CD4-positive, alpha-beta memory T cell (primary cell): ENCODE measurements at places on chromosomes 11 and 22. TPM values are rescaled to one million over a fixed set of nuclear protein-coding genes. Genes with fewer than 3 reads are reported as not detected.

The CATSPERZ gene
- not detected for polyA plus RNA-seq

DNA sequence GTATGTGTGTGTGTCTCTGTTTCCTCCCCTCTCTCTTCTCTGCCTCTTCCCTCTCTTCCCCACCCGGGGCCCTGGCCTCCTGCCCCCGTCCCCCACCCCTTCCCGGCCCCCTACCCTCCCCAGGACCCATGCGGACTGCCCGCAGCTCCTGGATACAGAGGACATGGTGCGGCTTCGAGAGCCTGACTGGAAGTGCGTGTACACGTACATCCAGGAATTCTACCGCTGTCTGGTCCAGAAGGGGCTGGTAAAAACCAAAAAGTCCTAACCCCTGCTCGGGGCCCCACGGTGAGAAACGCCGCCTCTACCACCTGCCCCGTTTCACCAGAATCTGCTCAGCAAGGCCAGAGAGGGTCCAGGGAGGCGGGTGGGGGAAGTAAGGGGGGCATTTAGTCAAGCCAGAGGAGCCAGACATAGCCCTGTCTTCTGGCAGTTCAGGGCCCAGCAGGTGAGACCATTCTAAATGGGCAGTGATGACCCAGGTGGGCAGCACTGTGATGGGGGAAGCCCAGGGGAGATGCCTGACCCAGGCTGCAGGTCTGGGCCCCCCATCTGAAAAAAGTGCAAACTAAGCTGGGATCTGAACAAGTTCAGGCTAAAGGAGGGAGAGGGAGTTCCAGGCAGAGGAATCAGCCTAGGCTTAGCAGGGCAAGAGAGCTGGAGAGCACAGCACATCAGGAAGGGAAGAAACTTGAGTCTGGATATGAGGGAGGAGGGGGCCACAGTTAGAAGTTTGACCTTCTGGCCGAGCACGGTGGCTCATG, 6.4 kb downstream of the SELENOM start:
- H3K27me3 ChIP-seq: no peaks in the 10 kb centered on the region
- no peak for DNase-seq
- no peak overlapping the region for H3K4me3 ChIP-seq
- no peak overlapping the region for H3K27ac ChIP-seq
- H3K36me3 ChIP-seq: no peaks in the 10 kb centered on the region

- no peak overlapping the region for H3K4me3 ChIP-seq
- no peak overlapping the region for H3K27ac ChIP-seq
- DNase-seq: no peak
- peaks cover 87% of the 10 kb centered on the region for H3K4me1 ChIP-seq
- H3K36me3 ChIP-seq: no peaks in the 10 kb centered on the region
- H3K27me3 ChIP-seq: no peaks in the 10 kb centered on the region
These were observed 8.9 kb downstream of the USP47 start for GRCh38 chr11:11850668-11851067.

GRCh38 chr11:58784995-58785394, 53.3 kb upstream of the GLYAT start:
- H3K4me1 ChIP-seq: no peaks in the 10 kb centered on the region
- no peak for DNase-seq
- H3K4me3 ChIP-seq: no peak overlapping the region
- H3K27ac ChIP-seq: no peak overlapping the region
- H3K36me3 ChIP-seq: no peaks in the 10 kb centered on the region
